Stimulated activated effector memory CD8-positive, alpha-beta T cell treated with anti-CD3 and anti-CD28 coated beads, Interleukin-12 subunit alpha, Interleukin-12 subunit beta, amount 100 ng/mL, for 72 hours (primary cell): ENCODE measurements at places on chromosomes 7 and 10.

- no peak for DNase-seq
Measured at GRCh38 chr7:21327422-21328409, 100.2 kb upstream of the SP4 start.

- DNase-seq = no peak
Measured at GRCh38 chr10:3907514-3907913, 122.5 kb upstream of the KLF6 start.

DNA sequence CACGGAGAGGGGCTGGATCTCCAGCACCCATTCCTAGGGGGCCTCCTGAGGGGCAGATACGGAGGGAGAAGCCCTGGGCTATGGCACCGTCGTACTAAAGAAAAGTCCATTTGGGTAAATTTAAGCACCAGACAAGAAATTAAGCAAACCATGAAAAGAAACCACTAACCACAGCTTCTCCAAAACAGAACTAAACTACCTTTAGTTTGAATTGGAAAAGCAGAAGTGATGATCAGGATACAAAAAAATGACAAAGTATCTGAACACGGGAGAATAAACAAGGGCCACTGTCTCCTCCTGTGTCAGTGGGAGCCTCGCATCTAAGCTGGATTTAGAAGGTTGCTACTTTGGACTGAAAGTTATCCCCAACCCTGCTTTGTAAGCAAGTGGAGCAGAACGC, 69.1 kb downstream of the DIP2C start:
- DNase-seq = no peak

DNA sequence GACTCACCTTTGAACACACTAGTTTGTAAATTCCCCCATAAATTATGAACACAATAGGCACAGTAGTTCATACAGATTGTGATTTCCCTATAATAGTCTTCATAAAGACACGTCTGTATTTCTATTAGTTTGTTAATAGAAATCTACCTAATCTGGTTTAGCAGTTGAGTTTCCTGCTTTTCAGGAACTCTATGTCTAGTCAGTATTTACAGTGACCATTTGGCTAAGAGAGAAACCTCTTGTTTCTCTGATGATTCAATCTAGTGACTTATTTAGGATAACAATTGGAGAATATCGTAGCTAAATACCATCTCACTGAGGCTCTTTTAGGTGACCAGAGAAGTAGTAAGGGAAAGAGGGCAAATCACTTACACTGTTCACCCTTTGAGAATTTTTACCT, 5.9 kb upstream of the HERPUD2 start:
- DNase-seq = no peak

GRCh38 chr10:36671607-36672006, 453.8 kb upstream of the ANKRD30A start:
- no peak for DNase-seq

- DNase-seq = no peak
Measured at GRCh38 chr10:76185471-76186301, 754.3 kb downstream of the LRMDA start.

DNA sequence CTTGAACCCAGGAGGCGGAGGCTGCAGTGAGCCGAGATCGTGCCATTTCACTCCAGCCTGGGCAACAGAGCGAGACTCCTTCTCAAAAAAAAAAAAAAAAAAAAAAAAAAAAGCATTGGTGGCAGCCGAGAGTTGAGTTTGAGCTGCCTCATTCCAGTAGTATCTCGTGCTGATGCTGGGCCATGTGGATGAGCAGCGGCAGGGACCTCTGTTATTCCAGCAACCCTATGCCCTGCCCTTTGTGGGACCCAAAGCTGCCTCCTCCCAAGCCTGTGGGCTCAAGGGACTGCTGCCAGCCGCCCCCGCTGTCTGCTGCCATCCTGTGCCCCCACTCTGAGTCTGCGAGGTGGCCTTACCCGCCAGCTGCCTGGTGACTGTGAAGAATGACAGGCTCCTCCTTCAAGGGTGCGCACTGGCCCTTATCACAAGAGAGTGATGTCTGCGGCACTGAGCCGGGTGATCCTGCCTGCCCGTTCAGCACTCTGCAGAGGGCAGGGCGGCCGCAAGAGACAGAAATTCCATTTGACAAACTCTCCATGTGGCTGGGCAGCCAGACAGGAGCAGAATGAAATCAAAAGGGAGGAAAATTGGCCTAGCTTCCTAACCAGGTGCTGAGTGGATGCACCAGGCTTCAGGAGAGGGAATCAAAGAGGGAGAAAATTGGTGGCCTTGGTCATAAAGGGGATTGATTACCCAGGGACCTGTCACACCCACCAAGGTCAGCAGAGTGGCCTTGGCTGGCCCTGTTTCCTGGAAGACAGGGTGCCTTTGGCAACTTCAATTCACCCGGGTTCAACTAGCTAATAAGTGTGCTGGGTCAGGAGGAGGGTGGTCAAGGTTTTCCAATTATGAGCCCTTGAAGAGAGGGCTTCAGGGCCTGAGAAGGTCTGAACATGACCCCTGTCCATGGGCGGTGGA, 65.3 kb upstream of the ZMIZ1 start:
- no peak for DNase-seq
